ENCODE measurements at places on chromosomes 16 and 17.

DNA sequence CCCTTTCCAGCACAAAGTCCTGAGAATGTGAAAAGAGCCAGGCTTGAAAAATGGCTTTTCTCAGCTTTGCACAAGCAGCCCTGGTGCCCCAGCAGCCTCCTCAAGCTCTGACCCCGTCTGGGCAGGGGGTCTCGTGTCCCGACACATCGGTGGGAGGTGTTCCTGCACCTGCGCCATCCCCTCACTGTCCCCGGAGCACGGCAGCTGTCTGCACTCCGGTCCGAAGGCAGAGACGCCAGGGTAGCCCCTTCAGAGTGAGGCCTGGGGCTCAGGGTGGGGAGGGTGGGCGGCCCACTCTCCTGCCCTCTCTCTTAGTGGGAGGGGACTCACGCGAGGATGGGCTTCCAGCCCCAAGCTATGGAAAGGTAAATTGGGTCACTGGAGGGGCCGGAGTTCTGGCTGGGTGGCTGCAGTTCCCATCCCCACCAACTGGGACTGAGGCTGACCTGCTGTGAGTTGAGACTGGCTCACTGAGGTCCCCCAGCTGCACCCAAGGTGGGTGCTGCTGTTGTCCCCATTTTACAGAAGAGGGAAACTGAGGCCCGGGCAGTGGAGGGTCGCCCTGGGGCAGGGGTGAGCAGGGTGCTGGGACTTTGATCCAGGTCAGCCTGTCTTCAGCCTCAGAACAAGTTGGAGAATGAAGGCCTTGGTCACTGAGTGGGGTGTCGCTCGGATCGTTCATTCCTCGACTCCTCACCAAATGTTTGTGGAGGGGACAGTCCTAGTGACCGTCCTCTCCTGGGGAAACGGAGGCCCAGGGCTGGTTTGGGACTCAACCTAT, 2.3 kb upstream of the BAIAP3 start:
- no peak for DNase-seq

GRCh38 chr16:73064212-73064993, 16.5 kb upstream of the ZFHX3 start:
- no peak for DNase-seq

- DNase-seq: no peak
Observed at GRCh38 chr17:63493411-63493810, 16.6 kb downstream of the ACE start.

DNA sequence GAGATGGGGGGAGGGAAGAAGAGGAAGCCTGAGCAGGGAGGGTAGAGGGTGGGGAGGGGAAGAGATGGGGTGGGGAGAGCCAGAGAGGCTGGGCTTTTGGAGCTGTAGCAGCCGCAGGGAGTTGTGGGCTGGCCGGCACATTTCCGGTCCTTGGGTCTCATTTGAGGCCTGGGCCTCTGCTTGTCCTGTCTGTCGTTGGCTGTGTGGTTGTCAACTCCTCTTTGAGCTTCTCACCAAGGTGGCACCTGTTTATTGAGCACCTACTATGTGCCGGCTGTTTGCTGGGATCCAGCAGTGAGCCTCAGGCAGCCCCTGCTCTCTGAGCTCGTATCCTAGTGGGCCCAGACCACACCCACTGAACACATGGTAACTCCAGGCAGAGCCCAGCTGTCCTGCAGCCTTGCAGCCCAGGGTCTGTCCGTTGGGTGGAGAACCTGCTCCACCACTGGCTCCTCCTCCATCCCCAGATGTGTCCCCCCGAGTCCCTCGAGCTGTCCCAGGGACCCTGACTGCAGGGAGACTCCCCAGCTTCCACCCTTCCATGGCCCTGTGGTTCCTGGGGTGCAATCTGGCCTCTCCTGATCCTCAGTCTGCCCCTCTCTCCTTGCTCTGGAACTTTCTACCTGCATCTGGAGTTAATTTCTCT, 164.9 kb downstream of the IRF8 start:
- DNase-seq: no peak

- no peak for DNase-seq
Observed at GRCh38 chr17:40087049-40087794, 13.2 kb downstream of the NR1D1 start.

DNA sequence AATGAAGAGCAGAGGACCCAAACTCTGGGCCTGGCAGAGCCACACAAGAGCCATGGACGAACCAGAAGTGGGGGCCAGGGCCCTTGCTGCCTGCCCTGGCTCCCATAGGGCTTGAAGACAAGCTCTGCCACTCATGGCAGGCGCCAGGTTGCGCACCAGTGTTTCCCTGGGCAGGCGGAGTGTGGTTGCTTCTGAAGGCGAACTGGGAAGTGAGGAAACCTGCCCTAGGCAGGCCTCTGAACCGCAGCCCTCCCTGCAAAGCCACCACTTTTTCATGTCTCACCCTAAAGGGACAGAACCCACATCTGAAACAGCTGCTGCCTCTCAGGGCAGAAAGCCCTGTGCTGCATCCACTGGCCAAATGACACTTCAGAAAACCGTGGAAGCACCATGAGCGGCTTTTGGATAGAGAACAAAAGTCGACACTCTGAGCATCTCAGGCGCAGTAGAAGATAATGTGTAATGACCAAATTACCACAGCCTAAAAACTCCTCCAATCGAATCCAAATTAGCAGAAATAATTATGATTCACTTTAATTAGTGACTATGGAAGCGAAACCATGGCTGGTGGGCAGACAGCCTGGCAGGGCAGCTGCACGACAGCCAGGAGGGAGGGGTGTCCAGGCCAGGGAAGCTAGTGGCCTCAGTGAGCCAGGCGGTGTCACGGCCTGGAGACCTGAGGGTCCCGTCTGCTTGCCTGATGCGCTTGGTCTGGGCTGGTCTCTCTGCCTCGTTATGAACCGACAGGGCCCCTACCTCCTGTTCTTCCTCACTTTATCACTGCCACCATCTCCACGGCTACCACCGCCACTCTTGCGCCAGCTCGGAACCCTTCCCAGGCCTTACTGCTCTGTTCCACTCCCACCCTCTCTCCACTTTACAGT, 59.1 kb downstream of the PRMT7 start:
- no peak for DNase-seq

All from stimulated activated CD4-positive, alpha-beta T cell treated with anti-CD3 and anti-CD28 coated beads, Interleukin-1b, Interleukin-23, amount 100 ng/mL, for 1 hour (primary cell).